Cerebellum (tissue), 4 donors: ENCODE measurements at places on chromosomes 5 and 9.

DNA sequence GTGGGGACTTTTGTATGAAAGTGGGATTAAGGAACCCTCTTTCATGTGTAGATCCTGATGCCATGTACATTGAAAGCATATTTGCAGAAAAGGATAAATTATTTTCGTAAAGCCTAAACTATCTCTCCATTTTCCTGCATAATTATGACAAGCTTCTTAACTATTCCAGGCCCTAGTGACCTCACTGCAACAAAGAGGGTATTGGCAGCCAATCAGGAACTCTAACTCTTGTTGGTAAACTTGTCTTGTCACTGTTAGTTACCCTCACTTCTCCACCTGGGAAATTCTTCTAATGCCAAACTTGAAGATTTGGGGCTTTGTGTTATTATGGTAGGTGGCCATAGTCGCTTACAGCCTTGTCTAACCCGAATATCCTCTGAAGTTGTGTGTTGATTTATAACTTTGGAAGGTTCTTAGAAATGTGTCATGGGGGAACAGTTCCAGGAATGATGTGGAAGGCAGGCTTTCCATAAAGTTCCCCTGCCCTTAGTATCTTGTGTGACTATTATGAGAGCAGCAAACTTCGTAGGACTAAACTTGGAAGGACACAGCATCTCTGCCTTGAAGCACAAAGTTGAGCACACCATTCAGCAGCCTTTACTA lies 52.5 kb downstream of the IQGAP2 start:
- DNase-seq = no peak

DNA sequence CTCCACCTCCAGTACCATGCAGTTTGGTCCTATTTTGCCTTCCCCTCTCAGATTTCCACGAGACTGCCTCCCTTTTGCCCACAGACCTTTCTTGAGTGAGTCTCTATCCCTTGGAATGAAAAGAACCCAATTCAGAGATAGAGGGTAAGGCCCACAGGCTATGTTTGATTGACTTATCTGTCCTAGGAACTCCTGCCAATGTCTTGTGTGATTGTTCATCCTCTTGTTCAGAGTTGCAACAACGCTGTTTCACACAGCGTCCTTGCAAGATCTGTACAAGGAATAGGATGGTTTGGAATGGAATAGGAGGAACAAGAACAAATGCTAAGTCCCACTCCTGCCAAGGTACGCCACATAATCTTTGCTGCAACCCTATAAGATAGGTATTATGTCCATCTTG lies 142.2 kb upstream of the ABCA1 start:
- DNase-seq = no peak

DNA sequence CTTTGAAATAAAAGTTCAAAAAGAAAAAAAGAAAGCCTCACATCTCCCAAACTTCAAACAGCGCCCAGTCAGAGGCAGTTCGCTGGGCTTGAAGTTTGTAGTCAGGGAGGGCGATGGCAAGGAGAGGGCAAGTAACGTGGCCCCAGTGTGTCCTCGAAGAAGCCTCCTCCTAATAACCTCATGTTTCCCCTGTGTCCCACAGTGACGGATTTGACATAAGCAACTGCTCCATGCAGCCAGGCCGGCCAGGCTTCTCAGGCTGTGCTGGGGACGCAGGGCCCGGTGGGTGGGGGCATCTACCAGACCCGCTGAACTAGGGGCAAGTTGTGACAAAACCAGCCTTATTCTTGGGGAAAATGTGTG lies 172.2 kb downstream of the ERCC6L2 start:
- DNase-seq = no peak

DNA sequence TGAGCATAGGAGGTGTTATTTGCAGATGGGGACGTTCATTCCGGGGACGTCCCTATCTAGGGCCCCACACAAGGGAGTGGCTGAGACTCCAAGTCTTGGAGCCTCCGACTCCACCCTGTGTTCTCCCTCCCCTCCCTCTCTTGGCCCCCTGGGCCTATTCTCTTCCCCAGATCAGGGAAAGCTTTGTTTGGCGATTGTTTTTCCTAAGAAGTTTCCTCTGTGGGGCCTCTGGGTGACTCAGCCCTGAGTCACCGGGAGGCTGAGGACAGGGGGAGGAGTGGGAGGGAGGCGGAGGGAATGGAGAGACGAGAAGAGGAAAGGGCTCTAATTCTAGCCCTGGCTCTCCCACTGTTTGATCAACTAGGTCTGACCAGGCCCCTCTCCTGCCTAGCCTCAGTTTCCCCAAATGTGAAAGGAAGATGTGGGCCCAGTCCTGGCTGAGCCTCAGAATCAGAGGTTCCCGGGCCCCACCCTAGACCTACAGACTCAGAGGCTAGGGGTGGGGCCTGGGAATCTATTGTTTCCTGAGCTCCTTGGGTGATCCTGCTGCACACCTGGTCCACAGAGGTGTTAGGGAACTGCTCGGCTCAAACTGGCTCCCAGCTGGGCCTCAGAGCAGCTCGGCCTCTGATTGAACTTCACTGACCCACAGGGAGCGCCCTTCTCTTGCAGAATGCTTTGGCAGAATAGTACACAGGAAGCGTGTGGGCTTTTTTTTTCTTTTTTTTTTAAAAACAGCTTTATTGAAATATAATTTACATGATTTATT lies 19.2 kb downstream of the GSN start:
- no peak for DNase-seq

DNA sequence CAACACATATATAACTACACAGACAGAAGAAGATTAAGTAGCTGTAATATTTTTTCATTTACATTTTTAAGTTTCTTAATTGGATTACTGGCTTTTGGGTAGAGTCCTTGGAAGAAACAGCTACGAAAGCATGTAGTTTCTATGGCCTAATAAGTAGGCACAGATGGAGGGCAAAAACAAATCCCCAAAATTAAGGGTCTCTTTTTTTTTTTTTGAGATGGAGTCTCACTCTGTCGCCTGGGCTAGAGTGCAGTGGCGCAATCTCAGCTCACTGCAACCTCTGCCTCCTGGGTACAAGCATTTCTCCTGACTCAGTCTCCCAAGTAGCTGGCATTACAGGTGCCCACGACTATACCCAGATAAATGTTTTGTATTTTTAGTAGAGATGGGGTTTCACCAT lies 27.1 kb upstream of the MTMR12 start:
- DNase-seq = no peak

DNA sequence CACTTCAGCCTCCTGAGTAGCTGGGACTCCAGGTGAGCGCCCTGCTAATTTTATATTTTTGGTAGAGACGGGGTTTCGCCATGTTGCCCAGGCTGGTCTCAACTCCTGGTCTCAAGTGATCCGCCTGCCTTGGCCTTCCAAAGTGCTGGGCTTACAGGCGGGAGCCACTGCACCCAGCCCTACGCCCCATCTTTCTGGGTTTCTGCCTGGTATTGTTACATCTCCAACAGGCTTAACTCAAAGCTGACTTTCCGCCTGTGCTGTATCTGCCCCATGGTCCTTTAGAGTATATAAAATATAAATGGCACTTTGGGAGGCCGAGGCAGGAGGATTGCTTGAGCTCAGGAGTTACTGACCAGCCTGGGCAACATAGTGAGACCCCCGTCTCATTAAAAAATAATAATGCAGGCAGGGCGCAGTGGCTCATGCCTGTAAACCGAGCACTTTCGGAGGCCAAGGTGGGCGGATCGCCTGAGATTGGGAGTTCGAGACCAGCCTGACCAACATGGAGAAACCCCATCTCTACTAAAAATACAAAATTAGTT lies 36.5 kb upstream of the GLDC start:
- peak; percentile 17 for DNase-seq

DNA sequence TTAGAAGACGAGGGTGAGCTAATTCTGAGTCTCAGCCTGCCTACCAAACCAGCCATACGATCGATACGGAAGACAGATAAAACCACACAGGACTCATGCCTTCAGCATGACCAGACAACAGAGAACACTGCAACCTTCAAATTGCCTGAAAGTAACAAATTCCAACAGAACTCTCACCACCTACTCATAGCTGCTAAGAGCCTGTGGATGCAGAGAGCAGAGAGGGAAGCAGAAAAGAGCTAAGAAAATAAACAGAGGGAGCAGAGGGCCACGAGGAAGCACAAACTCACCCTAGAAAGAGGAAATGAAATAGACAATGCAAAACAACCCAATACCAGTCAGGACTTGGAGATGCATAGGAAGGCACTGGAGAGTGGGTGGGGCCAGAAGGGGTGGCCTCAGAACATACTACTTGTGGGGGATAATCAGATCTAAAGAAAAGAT lies 86.7 kb upstream of the TAS2R1 start:
- no peak for DNase-seq

GRCh38 chr9:8188723-8189407 lies 389.3 kb upstream of the DMAC1 start:
- no peak for DNase-seq

GRCh38 chr9:20624201-20625002 lies 2.1 kb upstream of the MLLT3 start:
- peak; percentile 72 for DNase-seq

DNA sequence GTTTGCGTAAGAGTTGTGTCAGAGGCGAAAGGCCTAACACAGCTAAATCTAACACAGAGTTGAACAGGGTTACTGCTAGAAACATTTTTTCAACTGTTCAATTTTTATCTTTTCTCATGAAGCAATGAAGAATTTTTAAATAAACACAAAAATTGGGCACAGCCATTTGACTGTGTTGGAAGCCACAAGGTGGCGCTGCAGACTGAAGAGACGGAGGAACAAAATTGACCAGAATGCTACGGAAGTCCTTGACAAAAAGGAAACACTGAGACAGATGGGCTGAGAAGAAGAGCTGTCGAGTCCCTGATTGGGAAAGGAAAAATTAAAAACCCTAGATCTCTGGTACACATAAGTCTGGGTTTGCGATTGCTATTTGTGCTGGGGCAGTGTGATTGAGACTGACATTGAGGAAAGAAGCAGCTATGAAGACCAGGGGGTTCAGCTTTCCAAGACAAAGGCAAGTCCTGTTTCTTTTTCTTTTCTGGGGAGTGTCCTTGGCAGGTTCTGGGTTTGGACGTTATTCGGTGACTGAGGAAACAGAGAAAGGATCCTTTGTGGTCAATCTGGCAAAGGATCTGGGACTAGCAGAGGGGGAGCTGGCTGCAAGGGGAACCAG lies at the start of gene PCDHB9:
TSS of gene PCDHB9 (plus strand) at position 265 of the 616 bp plus-strand sequence. CDS start at position 423, 158 bp downstream.
- DNase-seq = no peak

GRCh38 chr9:106798016-106798799 lies 64.8 kb upstream of the ZNF462 start:
- DNase-seq = no peak

- no peak for DNase-seq
Observed at GRCh38 chr9:111001526-111001925, 36.7 kb downstream of the LPAR1 start.

DNA sequence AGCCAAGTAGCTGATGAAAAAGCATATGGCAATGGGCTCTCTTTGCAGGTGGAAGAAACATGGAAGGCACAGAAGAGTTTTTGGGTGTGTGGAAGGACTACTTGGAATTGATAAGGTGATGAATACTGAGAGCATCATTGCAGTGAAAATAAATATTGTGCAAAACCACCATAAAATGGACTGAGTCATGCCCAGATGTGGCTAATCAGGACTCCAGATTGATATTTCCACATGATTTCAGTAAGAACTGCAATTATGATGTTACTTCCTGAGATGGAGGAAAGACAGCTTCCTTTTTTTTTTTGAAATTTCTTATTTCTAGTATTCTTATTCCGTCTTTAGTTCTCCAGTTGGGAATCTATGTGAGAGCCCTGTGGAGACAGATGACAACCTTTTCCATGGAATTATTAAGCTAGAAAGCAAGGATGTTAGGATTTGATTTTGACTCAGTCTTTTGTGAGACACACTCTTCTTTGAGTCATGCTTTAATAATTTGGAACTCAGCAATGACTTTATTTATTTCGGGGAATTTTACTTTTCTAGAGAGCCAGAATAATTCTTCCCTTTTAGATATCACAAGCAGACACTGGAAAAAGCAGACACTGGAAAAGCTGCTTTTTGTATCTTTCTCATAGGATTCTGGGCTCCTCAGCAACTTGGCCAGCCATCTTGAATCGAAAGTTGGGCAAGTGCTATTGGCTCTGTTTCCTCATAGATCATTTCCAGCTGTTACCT lies 94.2 kb upstream of the VCAN start:
- no peak for DNase-seq

- DNase-seq = no peak
Observed at GRCh38 chr5:153903321-153903720, 135.4 kb downstream of the FAM114A2 start.

DNA sequence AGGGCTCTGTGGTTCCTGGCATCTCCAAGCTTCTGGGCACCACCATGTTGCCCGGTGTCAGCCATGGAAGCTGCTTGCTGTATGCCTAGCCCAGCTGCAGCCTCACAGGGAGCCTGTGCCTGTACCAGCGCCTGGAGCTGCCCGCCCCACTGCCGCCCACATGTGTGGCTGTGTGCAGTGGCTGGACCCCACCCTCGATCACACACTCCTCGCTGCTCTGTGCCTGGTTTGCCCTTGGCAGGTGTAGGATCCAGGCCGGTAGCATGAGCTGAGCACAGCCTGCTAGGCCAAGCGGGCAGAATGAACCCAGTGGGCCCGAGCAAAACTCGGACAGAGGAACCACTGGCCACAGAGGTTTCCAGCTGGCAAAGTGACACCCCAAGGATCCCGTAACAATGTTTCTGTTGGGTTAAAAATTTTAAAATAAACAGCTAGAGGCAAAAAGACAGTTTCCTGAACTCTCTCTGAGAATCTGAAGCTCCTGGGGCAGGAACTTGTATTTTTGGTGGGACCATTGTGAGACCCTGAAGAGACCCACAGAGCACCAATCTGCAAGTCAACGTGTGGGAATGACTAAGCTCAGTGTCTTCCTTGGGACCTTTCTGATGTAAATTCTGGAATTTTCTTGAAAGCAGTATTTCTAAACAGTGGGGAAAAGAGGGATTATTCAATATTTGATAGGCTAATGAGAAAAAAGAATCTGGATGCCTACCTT lies 73.1 kb upstream of the CCDC112 start:
- no peak for DNase-seq

- DNase-seq = no peak
Observed at GRCh38 chr5:89178541-89178940, 295.6 kb upstream of the MEF2C start.

GRCh38 chr9:133956520-133957076 lies 35.5 kb downstream of the VAV2 start:
- no peak for DNase-seq

GRCh38 chr5:18652404-18653215 lies 1018.4 kb downstream of the TAF11L14 start:
- no peak for DNase-seq

GRCh38 chr5:535846-536698 lies 11.8 kb upstream of the SLC9A3 start:
- DNase-seq = no peak

- no peak for DNase-seq
Observed at GRCh38 chr9:77707383-77708063, 59.4 kb upstream of the GNA14 start.
